ENCODE measurements at places on chromosomes 3 and 15.

- DNase-seq, result peak; percentile 28
Measured at GRCh38 chr3:75171630-75172230, 492.4 kb upstream of the FRG2C start.

- no peak for DNase-seq
Measured at GRCh38 chr15:66820481-66821176, 118.6 kb downstream of the SMAD6 start.

DNA sequence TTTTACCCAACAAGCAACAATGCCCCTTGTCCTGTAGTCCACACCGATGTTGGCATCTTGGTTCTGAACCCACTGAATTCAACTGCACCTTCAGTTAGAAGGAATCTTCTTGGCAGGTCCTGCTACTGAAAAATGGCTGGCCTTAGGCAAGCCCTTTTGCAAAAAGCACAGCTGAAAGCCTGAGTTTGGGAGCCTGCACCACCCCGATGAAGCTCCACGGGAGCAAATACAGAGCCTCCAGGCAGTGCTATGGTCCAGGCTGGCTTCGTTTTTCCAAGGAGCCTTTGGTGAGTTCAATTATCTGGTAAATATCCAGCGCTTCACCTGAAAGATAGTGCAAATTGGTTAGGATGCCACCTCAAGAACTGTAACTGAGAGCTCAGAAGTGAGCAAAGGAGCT, 18.1 kb downstream of the POLG start:
- no peak for DNase-seq

DNA sequence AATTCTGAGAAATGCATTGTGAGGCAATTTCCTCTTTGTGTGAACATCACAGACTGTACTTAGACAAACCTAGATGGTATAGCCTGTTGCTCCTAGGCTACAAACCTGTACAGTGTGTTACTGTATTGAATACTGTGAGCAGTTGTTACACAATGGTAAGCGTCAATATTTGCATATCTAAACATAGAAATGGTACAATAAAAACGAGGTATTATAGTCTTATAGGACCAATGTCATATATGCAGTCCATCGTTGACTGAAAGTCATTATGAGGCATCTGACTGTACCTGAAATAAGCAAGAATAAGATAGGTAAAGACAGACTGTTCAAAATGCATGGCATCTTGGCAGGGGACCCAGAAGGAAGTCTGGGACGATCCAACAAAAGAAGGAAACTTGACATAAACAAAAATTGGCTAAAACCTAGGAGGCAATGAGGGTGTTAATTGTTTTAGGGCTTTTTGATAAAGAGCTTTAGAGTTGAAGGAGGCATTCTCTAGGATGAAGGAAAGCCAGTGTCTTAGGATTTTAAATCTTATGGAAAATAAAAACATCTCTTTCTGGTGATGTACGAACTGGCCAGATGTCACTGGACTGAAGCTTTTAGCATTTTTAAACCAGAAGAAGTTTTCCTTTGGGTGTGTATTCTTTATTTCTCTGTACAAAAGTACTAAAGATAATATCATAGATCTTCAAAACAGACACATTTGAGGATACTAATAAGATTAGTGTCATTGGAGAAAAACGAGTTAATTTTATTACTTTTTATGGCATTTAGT, 9.2 kb upstream of the SPRED1 start:
- no peak for DNase-seq

DNA sequence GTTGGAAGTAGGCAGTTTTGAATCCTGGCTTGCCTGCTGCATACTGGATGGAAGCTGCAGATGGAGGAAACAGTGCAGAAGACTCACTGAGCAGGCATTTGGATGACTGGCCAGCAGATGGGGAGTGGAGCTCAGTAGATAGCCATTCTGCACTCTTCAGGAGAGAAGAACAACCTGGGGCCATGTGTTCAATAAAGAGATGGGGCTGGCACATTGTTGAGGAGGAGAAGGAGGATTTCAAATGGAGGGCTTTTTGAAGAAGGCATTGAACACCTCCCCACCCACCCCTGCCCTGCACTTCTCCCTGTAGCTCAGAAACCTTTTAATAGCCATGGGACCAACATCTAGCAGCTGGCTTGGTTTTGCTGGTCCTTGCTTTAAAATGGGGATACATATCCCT, 109.8 kb downstream of the CACNA1D start:
- DNase-seq, result no peak

GRCh38 chr3:101120039-101120438, 126.8 kb upstream of the ABI3BP start:
- DNase-seq, result no peak

DNA sequence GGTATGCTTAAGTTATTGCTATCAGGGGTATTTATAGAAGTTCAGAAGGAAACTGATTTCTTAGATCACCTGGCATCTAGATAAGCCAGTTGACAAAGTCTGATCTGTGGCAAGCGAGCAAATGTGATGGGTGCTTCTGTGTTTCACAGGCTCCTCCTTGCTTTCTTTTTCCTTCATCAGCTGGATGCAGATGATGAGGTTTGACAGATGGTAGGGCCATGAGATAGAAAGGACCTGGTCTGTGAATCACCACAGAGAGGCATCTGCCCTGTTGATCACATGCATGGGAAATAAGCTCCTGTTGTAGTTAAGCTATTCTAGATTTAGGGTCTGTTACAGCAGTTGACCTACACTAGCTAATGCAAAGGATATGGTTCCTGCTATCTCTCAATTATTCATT, 372.0 kb downstream of the NEK10 start:
- DNase-seq, result no peak

DNA sequence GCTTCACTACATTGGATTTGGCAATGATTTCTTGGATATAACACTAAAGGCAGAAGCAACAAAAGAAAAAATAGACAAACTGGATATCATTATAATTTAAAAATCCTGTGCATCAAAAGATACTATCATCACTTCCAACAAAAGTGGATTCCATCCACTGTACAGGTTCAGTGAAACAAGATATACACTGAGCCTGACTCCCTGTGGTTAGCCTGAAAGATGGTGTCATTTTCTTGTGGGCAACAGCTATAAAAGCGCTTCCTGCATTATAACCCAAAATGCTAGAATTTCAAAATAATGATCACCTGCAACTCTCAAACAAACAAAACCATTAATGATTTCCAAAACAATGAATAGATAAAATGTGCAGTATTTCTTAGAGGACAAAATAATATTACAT, 39.6 kb upstream of the TBC1D23 start:
- no peak for DNase-seq

- DNase-seq, result peak; percentile 14
Measured at GRCh38 chr3:47250309-47251060, 32.1 kb downstream of the KIF9 start.

- DNase-seq, result no peak
Measured at GRCh38 chr15:39040861-39041260, 476.2 kb upstream of the RASGRP1 start.
